ENCODE measurements at places on chromosomes 4 and X.

DNA sequence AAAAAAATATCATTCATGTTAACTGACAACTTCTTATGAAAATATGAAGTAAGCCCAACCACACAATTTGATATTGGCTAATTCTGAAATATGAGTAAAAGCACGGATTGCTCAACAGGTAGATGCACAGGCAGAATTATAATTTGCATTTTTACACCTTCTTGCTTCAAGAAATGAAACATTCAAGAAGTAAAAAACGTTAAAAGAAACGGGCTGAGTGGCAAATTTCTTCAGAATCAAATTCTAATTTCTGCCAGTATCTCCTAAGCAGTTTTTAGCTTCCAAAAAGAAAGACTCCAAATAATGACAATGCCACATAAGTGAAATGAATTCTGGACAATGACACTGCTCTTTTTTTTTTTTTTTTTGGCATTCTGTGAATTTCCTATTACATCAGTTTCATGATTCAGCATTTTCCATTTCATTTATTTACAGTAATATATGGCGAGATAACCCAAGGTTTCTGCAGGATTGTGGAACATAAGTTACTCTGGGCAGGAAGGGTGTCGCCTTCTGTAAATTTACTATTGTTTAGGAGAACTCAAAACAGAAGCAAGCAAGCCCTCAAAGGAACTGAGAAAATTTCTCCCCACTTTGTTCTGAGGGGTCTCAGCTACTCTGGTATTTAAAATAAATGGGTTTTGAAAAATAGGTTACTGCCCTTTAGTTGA is 1.4 kb downstream of the SEL1L3 start:
- DNase-seq, result no peak

DNA sequence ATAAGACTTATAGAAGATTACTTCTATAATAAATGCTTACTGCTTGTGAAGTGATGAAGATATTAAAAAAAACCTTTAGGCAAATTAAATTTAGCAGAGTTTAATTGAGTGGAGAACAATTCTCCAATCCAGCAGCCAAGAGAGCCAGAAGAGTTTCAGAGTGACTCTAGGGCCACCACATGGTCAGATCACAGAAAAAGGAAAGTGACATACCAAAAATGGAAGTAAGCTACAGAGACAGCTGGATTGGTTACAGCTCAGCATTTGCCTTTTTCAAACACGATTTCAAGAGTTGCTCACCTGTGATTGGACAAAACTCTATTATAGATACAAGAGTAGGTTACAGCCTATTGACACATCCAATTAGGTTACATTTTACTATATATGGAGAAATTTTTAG is 79.0 kb upstream of the TRAM1L1 start:
- DNase-seq, result no peak

DNA sequence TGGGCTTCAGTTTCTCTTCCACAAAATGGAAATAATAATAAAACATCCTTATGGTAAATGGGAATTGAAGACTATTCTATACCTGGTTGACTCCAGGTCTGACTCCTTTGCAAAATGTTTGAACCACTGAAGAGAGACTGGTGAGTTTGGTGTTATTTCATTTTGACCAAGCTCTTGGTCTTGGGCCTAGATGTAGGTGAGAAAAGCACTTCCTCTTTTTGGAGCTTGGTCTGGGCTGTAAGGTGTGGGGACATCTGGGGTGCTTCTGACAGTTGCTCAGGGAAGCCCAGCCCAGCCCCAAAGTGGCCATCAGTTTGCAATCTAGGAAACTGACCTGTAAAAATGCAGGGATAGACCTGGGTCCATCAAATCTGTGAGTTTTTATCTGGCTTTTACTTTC is 26.8 kb upstream of the SOD3 start:
- DNase-seq, result no peak

- no peak for DNase-seq
These were observed 69.9 kb upstream of the ELOVL6 start for GRCh38 chr4:110268352-110268751.

- DNase-seq, result no peak
These were observed 1.9 kb upstream of the SEPTIN6 start for GRCh38 chrX:119694601-119695534.

DNA sequence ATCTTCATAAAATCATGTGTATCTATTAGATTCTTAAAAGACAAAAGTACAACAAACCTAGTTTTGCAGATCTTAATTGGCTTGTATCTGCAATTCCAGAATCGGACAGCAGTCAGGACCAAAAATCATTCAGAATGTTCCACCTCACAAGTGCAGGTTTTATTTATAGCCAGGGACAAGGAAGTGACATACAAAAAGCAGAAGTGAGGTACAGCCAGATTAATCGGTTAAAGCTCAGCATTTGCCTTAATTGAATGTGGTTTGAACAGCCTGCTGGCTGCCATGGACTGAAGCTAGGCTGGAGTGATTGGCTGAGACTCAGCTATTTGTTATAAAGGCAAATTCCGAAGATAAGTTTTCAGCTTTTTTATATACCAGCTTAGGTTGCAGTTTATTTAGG is 932.6 kb downstream of the C4orf33 start:
- no peak for DNase-seq

DNA sequence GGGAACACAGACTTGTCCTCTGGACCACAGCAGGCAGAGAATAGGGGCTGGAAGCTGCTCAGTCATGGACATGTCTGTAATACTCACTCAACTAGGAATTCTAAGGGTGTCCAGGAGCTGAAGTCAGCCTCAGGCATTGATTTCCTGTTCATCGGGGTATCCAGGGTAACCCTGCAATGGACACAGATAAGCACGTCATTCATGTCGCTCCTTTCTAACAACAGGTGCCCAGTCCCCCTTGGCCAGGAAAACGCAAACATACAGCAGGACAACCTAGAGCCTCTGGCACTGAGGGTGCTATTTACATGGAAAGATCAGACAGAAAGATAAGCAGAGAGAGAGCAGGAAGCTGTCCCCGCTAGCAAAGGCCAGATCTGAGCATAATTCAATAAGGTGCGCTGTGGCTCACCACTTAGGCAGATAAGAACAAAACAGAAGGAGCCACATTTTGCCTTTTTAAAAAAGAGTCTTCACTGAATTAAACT is 21.3 kb downstream of the QDPR start:
- DNase-seq, result no peak

GRCh38 chrX:9534686-9535085 is 69.8 kb downstream of the TBL1X start:
- DNase-seq, result no peak

DNA sequence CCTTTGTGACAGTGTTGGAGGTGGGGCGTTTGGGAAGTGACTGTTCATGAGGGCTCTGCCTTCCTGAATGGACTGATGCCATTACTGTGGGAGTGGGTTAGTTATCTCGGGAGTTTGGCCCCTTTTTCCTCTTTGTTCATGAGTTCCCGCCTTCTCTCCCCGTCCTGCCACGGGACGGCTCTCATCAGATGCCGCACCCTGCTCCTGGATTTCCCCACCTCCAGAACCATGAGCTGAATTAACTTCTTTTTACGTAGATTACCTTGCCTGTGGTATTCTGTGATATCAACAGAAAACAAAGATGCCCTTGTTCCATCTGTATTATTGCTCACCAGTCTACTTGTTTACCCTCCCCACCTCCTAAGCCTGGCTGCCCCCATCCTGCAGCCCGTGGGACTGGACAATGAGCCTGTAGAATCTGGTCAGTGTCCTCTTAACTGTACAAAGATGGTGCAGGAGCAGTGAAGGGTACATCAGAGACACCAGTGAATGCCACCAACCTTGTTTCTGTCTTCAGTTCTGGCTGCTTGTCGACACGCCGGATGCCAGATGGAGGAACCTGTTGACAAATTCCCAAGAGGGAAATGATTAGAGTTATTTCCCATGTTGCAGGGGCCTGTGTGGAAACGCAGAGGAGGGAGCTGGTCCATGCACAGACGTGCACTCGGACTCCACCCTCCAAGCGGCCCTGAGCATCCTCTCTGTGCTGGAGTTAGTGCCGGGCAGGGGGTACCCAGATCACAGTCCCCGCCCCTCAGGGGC is 104.7 kb downstream of the ABLIM2 start:
- peak; percentile 65 for DNase-seq
